IMR-90 (cell line): ENCODE measurements at places on chromosomes 16 and 17.

DNA sequence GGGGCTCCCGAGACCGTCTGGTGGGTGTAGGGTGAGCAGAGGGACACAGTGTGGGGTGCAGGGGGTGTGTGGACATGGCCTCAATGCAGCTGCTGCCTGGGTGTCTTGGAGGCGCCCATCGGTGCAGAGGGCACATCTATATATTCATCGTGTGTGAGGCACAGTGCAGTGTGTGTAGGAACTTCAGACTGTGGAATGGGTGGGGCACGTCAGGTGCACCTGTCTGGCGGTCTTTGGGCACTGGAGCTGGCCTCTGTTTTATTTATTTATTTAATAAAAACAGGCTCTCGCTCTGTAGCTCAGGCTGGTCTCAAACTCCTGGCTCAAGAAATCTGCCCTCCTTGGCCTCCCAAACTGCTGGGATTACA is 16.8 kb downstream of the LASP1 start:
- H3K27me3 ChIP-seq = no peaks in the 10 kb centered on the region
- no peak for DNase-seq
- H3K4me1 ChIP-seq = peaks cover 37% of the 10 kb centered on the region
- H3K27ac ChIP-seq = no peak overlapping the region
- no peak overlapping the region for H3K4me3 ChIP-seq
- H3K36me3 ChIP-seq = peaks cover 77% of the 10 kb centered on the region

GRCh38 chr17:34257299-34257985 is 2.4 kb downstream of the CCL2 start:
- peak; percentile 35 for DNase-seq
- peaks cover 3% of the 10 kb centered on the region; the same call in 1 of the 2 replicates for H3K36me3 ChIP-seq
- H3K4me3 ChIP-seq = no peak overlapping the region
- no peak overlapping the region for H3K27ac ChIP-seq
- H3K4me1 ChIP-seq = peaks cover 19% of the 10 kb centered on the region
- H3K27me3 ChIP-seq = no peaks in the 10 kb centered on the region

- H3K27me3 ChIP-seq = no peaks in the 10 kb centered on the region
- H3K27ac ChIP-seq = peak overlapping the region; percentile 69
- DNase-seq = peak; percentile 8
- no peaks in the 10 kb centered on the region; the same call in 1 of the 2 replicates for H3K36me3 ChIP-seq
- peak overlapping the region; percentile 56 for H3K4me3 ChIP-seq
Measured at GRCh38 chr17:59893676-59894100, 767 bp downstream of the RPS6KB1 start.

GRCh38 chr16:86520317-86521210 is 10.2 kb downstream of the FOXF1 start:
- peak overlapping the region; percentile 13; the same call in 1 of the 2 replicates for H3K4me3 ChIP-seq
- DNase-seq = peak; percentile 33

DNA sequence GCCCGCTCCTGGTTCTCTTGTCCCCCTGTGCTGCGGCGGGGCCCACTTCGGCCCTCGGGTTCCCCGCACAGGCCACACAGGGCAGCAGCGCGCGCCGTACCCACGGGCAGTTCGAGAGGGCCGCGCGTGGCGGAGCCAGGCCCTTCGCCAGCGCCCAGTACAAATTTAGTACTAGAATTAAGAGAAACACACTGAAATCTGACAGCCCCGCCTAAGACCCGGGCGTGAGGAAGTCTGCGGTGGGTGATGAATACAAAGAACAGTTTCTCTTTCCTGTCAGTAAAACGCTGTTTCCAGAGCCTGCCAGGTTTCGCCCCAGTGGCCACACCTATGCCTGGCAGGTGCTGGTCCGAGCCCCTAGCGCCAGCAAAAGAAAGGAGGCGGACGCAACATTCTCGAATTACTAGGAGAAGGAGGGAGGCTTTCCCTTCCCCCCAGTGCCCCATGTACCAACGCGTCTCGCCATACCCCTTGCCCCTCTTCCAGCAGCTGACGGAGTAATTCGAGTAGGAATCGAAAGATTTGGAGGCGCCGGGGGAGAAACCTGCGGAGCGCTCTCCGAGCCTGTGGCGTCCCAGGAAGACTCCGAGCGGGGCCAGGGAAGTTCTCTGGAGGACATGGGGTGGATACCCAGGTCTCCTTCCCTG is 591 bp upstream of the SLFN5 start:
- peaks cover 5% of the 10 kb centered on the region for H3K4me1 ChIP-seq

GRCh38 chr16:11181899-11182279 is 74.1 kb downstream of the SOCS1 start:
- peaks cover 8% of the 10 kb centered on the region; the same call in 1 of the 2 replicates for H3K4me1 ChIP-seq
- no peak overlapping the region for H3K27ac ChIP-seq
- no peak overlapping the region for H3K4me3 ChIP-seq
- H3K36me3 ChIP-seq = no peaks in the 10 kb centered on the region; the same call in 1 of the 2 replicates

GRCh38 chr17:17077101-17077500 is 34.8 kb downstream of the MPRIP start:
- no peaks in the 10 kb centered on the region for H3K27me3 ChIP-seq
- no peak overlapping the region for H3K27ac ChIP-seq
- H3K4me1 ChIP-seq = peaks cover 33% of the 10 kb centered on the region
- H3K4me3 ChIP-seq = no peak overlapping the region
- H3K36me3 ChIP-seq = peaks cover 22% of the 10 kb centered on the region
- no peak for DNase-seq

- H3K27ac ChIP-seq = no peak overlapping the region
- H3K36me3 ChIP-seq = no peaks in the 10 kb centered on the region
- H3K4me1 ChIP-seq = peaks cover 13% of the 10 kb centered on the region
- no peaks in the 10 kb centered on the region for H3K27me3 ChIP-seq
Measured at GRCh38 chr17:57609125-57609877, 135.8 kb downstream of the CCDC182 start.

DNA sequence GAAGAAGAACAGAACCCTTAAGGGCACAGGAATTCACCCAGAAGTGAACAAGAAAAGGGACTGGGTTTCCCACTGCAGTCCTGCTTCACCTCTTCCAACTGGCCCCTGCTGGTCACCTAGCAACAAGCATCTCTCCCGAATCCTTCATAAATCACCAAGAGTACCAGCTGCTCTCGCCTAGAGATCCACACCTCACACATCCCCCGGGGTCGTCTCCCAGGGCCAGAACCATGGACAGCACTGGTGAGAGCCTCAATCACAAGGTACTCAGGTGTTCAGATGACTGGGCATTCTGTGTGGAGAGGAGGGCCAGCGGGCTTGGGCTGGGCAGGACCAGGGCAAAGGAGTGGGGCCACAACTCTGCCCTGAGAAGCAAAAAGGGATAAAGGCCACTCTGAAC is 65.9 kb downstream of the CCT6B start:
- no peak for DNase-seq
- no peaks in the 10 kb centered on the region for H3K36me3 ChIP-seq
- H3K27me3 ChIP-seq = peaks cover 6% of the 10 kb centered on the region
- no peak overlapping the region for H3K4me3 ChIP-seq
- H3K4me1 ChIP-seq = no peaks in the 10 kb centered on the region
